NCI-H510A (cell line): ENCODE measurements at places on chromosomes 6 and 20.

GRCh38 chr20:37878835-37879599, 23.9 kb upstream of the VSTM2L start:
- DNase-seq: no peak

DNA sequence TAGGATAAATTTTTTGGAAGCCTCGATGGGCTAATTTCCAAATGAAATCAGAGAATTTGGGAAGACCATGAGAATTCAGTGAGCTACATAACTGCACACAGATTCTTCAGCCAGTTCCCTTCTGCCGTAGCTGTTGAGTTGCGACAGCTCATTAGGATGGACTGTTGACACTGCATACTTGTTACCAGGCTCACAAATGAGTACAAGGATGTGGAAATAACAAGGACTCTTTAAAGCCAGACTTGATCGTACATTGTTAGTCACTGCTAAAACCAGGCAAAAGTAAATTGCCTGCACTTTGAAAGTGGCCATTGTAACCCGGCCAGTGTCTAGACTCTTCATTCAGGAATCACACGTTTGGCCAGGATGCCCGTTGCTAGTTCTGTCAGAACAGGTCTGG, 37.0 kb downstream of the NDUFAF5 start:
- DNase-seq: no peak

- DNase-seq: no peak
Observed at GRCh38 chr6:90026216-90026615, 131.9 kb downstream of the GJA10 start.

DNA sequence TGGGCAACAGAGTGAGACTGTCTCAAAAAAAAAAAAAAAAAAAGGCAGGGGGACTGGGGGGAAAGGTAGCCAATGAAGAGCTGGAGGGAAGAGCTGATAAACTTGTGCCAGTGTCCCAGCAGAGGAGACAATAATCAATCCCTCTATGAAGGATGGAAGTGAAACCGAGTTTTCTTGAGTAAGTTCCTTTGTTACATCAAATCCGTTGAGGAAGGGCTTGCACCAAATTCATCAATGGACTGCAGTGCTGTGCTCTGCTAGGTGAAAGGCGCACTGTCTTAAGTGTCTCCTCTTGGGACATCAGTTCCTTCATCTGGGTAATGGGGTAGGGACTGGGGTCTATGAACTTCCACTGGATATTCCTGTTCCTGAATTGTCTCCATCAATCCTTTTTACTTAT, 3.0 kb upstream of the CRIP3 start:
- DNase-seq: no peak

- DNase-seq: no peak
Observed at GRCh38 chr6:135195522-135195921, 14.4 kb downstream of the MYB start.

GRCh38 chr6:100704961-100705360, 176.2 kb downstream of the ASCC3 start:
- DNase-seq: no peak

DNA sequence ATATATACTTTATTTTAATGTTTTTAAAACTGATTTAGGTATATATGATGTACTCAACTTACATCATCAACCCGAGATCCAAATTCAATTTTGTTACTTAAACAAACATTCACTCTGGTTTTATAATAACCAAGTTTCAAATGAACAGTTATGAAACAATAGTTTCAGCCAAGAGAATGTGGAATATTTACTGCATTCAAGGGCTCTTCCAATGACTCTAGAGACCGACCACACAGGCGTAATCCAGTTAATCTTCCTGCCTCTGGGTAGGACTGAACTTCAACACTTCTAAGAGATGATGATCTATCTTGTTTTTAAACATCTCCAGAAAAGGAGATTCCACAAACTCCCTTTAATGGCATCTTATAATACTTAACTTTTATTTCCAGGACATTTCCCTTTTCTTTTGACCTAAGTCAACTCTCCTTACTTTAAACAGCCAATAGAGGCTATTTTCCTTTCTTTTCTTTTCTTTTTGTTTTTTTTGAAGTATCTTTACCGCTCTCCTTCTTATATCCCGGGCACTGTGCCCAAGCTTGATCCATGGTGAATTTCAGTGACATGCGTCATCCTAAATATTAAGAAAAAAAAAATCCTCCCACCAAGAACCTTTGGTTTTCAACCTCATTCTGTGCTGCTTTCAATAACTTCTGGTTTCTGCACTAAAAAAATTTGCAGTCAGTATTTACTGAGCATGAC, 110.1 kb downstream of the KIF13A start:
- DNase-seq: no peak

GRCh38 chr6:20620043-20620442, 85.8 kb downstream of the CDKAL1 start:
- DNase-seq: no peak

GRCh38 chr6:16045238-16045637, 83.6 kb upstream of the MYLIP start:
- DNase-seq: no peak

DNA sequence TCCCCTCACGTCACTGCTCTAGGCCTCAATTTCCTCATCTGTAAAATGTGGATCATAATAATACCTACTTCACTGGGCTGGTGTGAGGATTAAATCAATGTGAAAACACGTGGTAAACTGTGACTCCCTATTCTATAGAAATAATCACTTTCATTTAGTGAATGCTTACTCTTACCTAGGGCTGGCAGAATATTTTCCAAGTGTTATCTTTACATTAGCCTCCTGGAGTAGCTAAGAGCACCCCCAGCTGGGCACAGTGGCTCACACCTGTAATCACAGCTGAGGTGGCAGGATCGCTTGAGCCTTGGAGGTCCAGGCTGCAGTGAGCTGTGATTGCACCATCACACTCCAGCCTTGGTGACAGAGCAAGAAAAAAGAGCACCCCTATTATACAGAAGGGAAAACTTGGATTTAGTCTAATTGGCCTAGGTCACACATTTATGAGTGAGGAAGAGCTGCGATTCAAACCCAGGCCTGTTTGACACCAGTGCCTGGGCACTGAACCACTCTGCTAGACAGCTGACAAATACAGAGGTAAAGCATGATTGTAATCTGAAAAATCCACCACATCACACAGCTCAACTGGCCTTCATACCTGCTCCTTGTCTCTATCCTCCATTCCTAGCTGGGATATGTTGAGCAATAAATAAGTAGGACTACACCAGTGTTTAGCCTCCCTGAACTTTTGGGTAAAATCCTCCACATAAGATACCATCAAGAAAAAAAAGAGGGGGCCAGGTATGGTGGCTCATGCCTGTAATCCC, 1.4 kb upstream of the SNTA1 start:
- DNase-seq: peak; percentile 26

DNA sequence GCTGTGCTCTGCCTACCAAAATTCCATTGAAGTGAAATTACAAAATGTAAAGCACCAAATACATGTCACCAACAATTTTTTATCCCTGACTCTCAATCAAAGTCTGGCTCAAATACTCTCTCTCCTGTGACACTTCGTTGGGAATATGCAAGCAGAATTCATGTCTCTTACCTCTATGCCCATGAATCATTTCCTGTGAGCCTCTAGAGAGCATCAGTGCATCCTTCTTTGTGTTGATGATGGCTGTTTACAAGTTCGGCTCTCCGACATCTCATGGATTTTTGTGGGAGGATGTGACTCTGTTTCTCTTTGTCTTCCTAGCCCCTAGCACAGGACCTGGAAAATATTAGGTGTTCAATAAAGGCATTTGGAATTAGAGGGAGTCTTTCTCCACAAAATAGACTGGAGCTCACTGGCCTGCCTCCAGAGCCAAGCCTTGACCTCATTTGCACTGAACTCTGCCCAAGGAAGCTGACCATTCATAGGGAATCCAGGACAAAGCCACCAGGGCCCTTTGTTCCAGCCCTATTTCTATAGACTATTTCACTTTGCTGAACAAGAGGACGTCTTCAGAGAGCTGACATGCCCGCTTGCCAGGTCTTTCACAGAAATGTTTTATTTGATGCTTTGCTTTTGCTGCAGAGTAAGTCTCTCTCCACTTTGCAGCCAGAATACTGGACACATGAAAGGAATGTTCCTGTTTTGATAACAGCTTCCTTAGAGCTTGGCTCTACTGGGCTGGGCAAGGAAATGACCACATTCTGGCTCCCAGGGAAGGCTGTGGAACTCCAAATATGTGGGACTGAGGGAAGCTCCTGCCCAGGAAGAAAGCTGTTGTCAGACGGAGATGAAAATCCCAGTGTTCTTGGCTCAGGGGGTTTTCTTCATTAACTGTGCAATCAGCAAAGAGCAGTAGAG, 194.5 kb upstream of the CDYL start:
- no peak for DNase-seq

DNA sequence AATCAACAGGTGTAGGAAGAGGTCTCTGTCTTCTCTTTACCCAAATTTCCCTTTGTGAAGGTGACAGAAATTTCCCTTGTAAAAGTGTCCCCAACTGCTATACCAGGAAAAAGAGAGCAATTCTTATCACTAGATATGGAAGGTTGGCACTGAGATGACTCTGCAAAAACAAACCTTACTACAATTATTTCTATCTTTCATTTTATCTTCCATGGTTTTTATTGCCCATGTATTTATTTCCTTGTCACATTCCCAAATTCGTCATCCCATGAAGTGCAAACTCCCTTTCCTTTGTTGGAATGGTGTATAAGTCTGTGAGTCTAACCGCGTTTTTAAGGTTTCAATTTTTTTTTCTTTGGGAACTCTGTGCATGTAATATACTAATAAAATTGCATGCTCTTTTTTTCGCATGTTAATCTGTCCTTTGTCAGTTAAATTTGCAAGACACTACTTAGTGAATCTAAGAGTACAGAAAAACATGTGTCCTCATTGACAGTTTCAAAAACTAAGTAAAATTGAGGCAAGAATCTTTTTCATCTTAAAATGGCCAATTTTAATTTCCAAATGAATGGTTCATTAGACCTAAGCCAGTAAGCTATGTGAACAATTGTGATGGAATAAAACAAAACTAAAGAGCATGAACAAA, 35.4 kb upstream of the HFE start:
- DNase-seq: no peak

GRCh38 chr6:117681162-117681741, 6.0 kb downstream of the NUS1 start:
- no peak for DNase-seq

DNA sequence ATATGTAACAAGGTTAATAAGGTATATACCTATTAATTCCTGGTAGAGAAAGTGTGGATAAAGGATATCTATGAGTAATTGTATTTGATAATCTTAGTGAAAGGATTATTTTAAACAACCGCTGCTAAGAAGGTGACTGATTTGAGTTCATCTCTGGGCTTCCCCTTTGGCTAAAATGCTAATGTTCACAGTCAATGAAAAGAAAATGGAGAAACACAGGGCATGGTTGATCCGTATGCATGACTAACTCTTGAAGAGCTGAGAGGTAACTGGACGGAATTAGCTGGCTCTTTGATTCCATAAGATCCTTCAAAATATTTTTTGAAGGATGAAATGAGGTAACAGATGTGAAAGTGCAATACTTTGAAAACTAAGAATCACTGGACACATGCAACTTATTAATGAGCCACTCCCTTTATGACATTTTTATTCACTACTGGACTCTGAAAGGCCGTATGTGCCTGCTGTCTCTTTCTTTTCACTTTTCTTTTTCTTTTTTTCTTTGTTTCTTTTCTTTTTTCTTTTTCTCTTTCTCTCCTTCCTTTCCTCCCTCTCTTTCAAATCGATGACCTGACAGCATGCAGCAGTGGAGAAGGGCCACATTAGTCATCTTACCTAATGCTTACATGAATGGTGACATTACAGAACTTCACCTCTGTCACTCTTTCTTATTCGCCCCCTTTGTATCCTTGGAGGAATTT, 464.6 kb downstream of the CDKAL1 start:
- DNase-seq: no peak

- DNase-seq: no peak
Observed at GRCh38 chr6:32664827-32665362, 1.6 kb downstream of the HLA-DQB1 start.

- DNase-seq: peak; percentile 82
Observed at GRCh38 chr6:62285612-62286469, at the start of gene KHDRBS2. Gene KHDRBS2, minus strand, starts transcription at chr6:62286225.

DNA sequence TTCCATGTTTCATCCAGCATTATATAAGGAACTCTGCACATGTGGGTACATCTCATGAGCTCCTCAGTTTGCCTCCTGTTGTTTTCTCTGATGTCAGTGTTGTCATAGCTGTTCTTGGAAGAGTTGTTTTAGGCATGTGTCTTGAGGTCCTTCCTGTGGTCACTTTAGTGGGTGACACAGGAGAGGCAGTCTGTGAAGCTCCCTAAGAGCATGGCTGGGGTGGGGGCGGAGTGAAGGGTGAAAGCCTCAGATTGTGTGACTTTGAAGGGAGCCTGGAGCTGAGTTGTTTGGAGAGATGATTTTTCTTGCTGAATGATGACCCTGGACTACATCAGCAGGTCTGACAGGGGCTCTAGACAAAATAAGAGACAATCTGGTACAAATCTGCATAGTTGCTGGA, 37.7 kb downstream of the PPP1R14C start:
- DNase-seq: no peak

- DNase-seq: no peak
Observed at GRCh38 chr6:11595903-11596302, 58.4 kb downstream of the TMEM170B start.

- DNase-seq: no peak
Observed at GRCh38 chr20:4794846-4795245, 73.1 kb downstream of the PRND start.

- no peak for DNase-seq
Observed at GRCh38 chr20:36320261-36320897, 14.2 kb downstream of the DLGAP4 start.

DNA sequence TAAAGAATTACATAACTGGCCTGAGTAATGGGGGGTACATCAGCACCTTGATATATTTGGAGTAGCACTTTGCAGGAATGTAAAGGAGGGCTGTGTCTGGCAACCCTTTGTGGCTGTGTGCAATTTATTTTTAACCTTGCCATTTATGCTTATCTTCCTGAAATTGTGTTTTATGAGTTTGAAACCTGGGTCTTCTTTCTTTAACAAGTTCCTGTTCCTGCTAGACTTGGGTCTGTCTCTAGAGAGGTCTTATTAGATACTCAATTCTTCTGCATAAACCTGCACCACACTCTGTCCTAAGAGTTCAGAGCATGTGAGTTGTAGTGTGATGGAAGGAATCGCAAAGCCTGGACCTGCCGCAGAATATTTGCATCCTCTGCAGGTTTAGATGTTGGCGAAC, 181.0 kb downstream of the JARID2 start:
- no peak for DNase-seq

DNA sequence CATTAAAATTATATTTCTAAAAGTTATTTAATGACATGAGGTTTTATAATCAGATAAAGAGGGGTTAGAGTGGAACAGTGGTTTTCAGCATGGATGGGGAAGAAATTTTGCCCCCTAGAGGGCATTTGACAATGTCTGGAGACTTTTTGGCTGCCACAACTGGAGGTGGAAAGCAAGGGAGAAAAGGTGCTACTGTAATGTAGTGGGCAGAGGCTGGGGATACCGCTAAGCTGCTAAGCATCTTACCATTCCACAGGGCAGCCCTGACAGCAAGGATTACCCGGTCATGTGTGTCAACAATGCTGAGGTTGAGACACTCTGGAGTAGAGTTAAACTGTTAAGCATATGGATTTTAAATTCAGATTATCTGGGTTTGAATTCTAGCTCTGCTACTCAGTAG, 52.9 kb upstream of the FABP7 start:
- DNase-seq: no peak

- DNase-seq: no peak
Observed at GRCh38 chr6:4531406-4531805, 244.8 kb upstream of the CDYL start.

- no peak for DNase-seq
Observed at GRCh38 chr6:150560884-150561219, 38.8 kb upstream of the PLEKHG1 start.
